Activated CD4-positive, alpha-beta T cell treated with anti-CD3 and anti-CD28 coated beads, Interleukin-2, amount 50 U/mL, for 48 hours (primary cell): ENCODE measurements at places on chromosomes 2 and 18.

GRCh38 chr18:43077510-43078308 is 37.8 kb downstream of the RIT2 start:
- no peak for DNase-seq

DNA sequence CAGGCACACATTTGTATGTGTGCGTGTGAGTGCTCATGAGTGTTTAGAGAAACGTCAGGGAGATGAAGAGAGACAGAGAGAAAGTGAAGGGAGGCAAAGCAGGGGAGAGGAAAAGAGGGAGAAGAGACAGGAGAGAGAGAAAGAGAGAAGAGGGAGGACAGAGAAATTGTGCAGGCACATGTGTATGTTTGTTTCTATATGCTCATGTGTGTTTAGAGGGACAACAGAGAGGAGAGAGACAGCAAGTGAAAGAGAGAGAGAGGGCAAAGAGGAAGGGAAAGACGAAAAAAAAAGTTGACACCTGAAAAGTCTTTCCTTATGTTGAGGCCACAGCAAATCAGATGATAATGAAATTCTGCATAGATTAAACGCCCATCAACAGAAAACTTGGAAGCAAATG is 541.1 kb downstream of the TNS1 start:
- no peak for DNase-seq

DNA sequence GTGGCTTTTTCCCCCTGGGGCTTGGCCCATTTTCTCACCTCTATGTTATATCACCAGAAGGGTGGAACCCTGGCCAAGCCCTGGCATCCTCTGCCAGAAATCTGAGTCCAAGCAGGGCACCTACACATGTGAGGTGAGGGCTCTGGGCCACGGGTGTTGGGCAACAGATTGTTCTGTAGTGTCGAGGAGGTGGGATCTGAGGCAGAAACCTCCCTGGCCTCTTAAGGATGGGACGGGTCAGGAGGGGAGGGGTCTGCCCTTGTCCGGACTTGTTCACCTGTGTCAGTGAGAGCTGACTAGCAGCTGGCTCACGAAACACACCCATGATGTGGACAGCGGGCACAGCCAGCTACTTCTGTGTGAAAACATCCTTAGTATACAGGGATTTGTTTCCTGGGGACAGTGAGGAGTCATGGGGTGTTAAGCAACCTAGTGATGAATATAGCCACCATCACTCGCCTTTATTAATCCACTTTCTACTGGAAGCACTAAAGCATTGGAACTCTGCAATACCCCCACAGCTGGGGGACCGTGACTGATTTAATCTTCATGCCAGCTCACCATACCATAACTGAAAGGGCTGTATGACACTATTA is 35.6 kb downstream of the EPAS1 start:
- DNase-seq, result no peak

GRCh38 chr2:107989445-107989844 is 3.1 kb downstream of the SLC5A7 start:
- no peak for DNase-seq

GRCh38 chr2:118942031-118942430 is at the start of gene MARCO:
MARCO (plus strand) TSS chr2:118942194; CDS start chr2:118942301, 107 bp downstream.
- DNase-seq, result no peak

GRCh38 chr2:120658042-120658769 is 77.5 kb upstream of the GLI2 start:
- DNase-seq, result no peak
